ENCODE measurements at places on chromosomes 3 and 15. TPM values are rescaled to one million over a fixed set of nuclear protein-coding genes. Genes with fewer than 3 reads are reported as not detected.

The RSL24D1 gene
- polyA plus RNA-seq, result 106 TPM

The ADAMTS17 gene
- polyA plus RNA-seq, result 2.2 TPM

The ATP13A4 gene
- 0.72 TPM for polyA plus RNA-seq

The ARHGAP31 gene
- polyA plus RNA-seq, result 14.4 TPM

The VPS39 gene
- 57.5 TPM for polyA plus RNA-seq

The SGO1 gene
- 12.5 TPM for polyA plus RNA-seq

The DNASE1L3 gene
- 2.4 TPM for polyA plus RNA-seq

The TRPM1 gene
- polyA plus RNA-seq, result 0.24 TPM

The CHL1 gene
- 27.7 TPM for polyA plus RNA-seq

The GOLGA6B gene
- polyA plus RNA-seq, result 0.09 TPM

The GRIP2 gene
- polyA plus RNA-seq, result 2.2 TPM

The TGM4 gene
- 0.18 TPM for polyA plus RNA-seq

The TMEM266 gene
- polyA plus RNA-seq, result 12.7 TPM

The NR1I2 gene
- 0.84 TPM for polyA plus RNA-seq

The CP gene
- polyA plus RNA-seq, result 0.67 TPM

The ANKRD34C gene
- 0.01 TPM for polyA plus RNA-seq

The ST3GAL6 gene
- polyA plus RNA-seq, result 77.6 TPM

The SLC24A5 gene
- 0.64 TPM for polyA plus RNA-seq

The IGSF10 gene
- polyA plus RNA-seq, result 2.5 TPM

The TNNC1 gene
- 7.2 TPM for polyA plus RNA-seq

The TBC1D23 gene
- 37.1 TPM for polyA plus RNA-seq

The GOLGA6L10 gene
- 0.95 TPM for polyA plus RNA-seq

The GOLGA8R gene
- polyA plus RNA-seq, result 4.6 TPM

The ESYT3 gene
- polyA plus RNA-seq, result 1.9 TPM

The MYEF2 gene
- polyA plus RNA-seq, result 84.5 TPM

The CPNE9 gene
- 0.29 TPM for polyA plus RNA-seq

The CELSR3 gene
- polyA plus RNA-seq, result 1.2 TPM

The RAD51 gene
- 17.6 TPM for polyA plus RNA-seq

The LARP6 gene
- polyA plus RNA-seq, result 16.0 TPM

The ANKRD63 gene
- polyA plus RNA-seq, result 0.17 TPM

The EPHA3 gene
- 5.1 TPM for polyA plus RNA-seq

The ZNF35 gene
- 10.5 TPM for polyA plus RNA-seq

The ECT2 gene
- 39.9 TPM for polyA plus RNA-seq

The HGD gene
- 104 TPM for polyA plus RNA-seq

The ST6GAL1 gene
- 86.6 TPM for polyA plus RNA-seq

The UCN2 gene
- 0.41 TPM for polyA plus RNA-seq

The CACNA2D3 gene
- 1.9 TPM for polyA plus RNA-seq

The COL6A5 gene
- polyA plus RNA-seq, result 0.05 TPM

The CHRNA5 gene
- 8.6 TPM for polyA plus RNA-seq

The MRPL47 gene
- 52.5 TPM for polyA plus RNA-seq

The SHC4 gene
- polyA plus RNA-seq, result 2.3 TPM

The PATL2 gene
- 0.64 TPM for polyA plus RNA-seq

The SUSD5 gene
- polyA plus RNA-seq, result 5.9 TPM

The PARP6 gene
- 106 TPM for polyA plus RNA-seq

The CD86 gene
- 1.7 TPM for polyA plus RNA-seq

The LEO1 gene
- polyA plus RNA-seq, result 40.4 TPM

The CACNA2D2 gene
- 14.6 TPM for polyA plus RNA-seq

The MGLL gene
- polyA plus RNA-seq, result 23.7 TPM

The PRR20G gene
- polyA plus RNA-seq, result not detected

The LZTFL1 gene
- 66.1 TPM for polyA plus RNA-seq

The C3orf20 gene
- polyA plus RNA-seq, result 0.34 TPM
